Stimulated activated CD8-positive, alpha-beta memory T cell treated with anti-CD3 and anti-CD28 coated beads, Interleukin-4, amount 100 ng/mL, for 1 hour (primary cell): ENCODE measurements at places on chromosomes 6 and 20.

GRCh38 chr20:38286586-38287531 lies 17.1 kb upstream of the BPI start:
- no peak for DNase-seq

DNA sequence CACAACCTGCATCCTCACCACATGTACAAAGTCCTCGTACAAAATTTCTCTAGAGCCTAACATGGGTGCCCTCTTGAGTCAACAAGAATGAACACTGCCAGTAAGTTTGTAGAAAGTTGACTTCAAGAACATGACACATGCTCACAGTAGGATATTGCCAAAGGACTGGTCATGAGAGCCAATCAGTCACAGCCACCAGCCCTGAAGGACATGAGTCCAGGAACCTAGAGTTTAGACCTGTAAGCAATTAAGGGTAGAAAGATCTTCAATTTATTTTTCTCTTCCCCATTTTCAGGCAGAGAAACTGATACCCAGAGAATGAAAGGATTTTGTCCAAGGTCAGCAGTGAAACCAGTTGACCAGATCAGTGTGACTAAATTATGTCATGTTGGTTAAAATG lies 96.1 kb downstream of the MAFB start:
- DNase-seq, result no peak

DNA sequence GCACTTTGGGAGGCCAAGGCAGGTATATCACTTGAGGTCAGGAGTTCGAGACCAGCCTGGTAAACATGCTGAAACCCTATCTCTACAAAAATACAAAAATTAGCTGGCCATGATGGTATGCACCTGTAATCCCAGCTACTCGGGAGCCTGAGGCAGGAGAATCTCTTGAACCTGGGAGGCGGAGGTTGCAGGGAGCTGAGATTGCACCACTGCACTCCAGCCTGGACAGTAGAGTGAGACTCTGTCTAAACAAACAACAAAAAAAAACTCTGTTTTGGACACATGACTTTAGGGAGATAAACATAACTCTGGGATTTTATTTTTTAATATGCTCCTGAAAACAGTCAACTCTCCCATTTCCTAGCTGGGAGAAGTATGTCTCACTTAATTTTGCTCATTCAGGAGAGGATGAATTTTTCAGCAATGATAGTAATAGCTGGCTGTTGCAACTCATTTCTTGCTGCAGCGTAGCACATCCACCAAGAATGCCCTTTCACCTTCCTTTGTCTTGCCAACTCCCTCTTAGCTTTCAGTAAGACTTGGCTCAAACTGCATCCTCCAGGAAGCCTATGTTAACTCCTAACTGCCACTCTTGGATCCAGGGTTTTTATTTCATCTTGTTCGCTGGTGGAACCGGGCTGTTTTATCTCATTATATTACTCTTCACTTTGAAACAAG lies 24.3 kb downstream of the TOP1 start:
- DNase-seq, result no peak

GRCh38 chr20:38728911-38729642 lies 4.8 kb downstream of the SLC32A1 start:
- DNase-seq, result no peak

DNA sequence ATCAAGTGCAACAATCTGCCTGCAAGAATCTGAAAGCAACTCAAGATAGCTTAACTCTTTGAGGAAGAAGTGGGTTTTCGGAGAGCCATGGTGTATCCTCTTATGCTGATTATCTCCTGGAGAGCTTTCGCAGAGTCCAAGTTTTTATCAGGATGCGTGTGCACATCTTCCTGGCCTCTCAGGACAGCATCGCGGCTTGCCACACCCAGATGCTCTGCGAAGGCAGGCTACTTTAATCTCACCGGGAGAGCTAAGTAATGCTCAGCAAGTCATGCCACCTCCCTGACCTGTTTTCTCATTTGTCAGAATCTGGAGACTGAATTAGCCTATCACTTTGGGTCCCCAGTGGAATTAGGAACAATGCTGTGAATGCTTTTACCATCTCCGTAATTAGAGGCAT lies 52.9 kb downstream of the TTI1 start:
- DNase-seq, result no peak

DNA sequence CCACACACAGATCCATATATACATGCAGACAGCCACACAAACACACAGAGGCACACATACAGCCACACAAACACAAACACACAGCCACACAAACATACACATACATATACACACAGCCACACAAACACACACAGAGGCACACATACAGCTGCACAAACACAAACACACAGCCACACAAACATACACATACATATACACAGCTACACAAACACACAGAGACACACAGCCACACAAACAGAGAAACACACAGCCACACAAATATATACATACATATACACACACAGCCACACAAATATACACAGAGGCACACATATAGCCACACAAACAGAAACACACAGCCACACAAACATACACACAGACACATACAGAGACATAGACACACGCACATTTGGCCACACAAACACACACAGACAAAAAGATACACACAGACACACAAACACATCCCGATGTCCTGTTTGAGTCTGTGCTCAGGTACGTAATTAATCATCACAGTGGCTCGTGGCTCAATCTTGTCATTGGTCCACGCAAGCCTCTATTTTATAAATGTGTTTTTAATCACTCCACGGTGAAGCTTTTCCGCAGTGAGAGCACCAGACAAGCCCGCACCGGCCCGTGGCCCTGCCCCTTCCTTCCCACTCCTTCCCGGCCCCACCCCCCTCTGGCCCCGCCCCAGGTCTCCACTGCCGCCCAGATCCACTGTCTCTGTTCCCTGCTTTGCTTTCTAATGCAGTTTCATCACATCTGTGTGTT lies 135.3 kb downstream of the CDH4 start:
- no peak for DNase-seq

GRCh38 chr6:35161266-35161665 lies 20.1 kb upstream of the TCP11 start:
- DNase-seq, result no peak

GRCh38 chr20:3094848-3095629 lies 10.5 kb upstream of the AVP start:
- no peak for DNase-seq

DNA sequence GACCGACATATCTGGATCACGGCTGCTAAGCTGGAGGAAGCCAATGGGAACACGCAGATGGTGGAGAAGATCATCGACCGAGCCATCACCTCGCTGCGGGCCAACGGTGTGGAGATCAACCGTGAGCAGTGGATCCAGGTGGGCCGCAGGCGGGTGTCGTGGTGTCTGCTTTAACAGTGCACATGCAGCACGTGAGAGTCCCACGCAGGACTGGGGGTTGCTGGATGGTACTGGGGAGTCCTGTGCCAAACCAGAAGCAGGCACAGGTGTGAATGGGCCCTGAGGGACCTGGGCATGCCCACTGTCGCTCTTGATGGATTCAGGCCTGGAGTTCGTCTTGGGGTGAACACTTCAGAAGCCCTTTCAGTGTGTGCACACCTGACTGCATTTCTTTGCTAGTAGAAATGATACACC lies 24.6 kb upstream of the C20orf204 start:
- DNase-seq, result no peak

- DNase-seq, result no peak
Observed at GRCh38 chr20:32798046-32798981, 21.4 kb upstream of the MAPRE1 start.

GRCh38 chr6:19413323-19413722 lies 423.8 kb upstream of the ID4 start:
- DNase-seq, result no peak

- no peak for DNase-seq
Observed at GRCh38 chr6:158311626-158312025, 639 bp upstream of the TULP4 start.

GRCh38 chr6:141658696-141659095 lies 474.0 kb upstream of the GJE1 start:
- no peak for DNase-seq

DNA sequence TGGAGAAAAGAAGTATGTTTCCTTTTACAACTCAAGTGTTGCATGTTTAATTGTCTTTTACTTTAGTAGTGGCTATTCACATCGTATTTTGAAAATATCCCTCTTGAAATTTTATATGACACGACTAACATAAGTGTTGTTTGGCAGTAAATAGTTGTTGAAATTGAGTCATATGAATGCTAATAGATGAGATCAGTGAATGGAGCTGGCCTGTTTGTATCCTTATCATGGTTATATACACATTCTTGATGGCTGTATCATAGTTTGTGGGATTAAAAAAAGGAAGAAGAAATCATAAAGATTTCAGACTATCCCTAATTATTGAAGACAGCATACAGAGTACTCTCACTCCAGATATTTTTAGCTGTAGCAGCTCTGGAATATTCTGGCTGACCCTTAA lies 8.2 kb upstream of the RAE1 start:
- DNase-seq, result no peak
